BJ (cell line): ENCODE measurements at places on chromosomes 1 and 21.

DNA sequence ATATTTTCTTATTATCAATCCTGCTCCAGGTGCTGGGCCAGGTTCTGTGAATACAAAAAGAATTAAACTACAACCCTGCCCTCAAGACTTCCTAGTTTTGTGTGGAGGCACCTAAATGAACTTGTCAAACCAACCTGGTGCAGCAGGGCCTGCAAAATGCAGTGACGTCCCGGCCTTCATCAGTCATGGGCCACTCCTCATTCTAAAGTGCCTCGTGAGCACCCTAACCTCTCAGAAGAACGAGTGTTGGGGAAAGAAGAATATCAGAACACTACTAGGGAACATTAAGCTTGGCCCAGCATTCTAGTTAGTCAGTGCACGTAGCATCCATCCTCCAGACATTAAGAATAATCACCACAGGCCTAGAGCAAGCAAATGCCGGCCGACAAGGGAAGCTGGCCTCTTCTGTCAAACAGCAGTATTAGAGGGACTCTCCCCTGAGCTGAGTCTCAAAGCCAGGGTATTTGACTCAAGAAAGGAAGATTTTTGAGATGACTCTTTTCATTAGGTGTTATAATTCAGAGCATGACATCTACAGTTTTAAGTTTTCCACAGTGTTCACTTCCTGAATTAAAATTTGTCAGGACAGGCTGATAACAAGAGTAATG is 137.9 kb downstream of the SLC45A1 start:
- no peak for DNase-seq

GRCh38 chr1:48396208-48396607 is 75.8 kb downstream of the SPATA6 start:
- DNase-seq: no peak

- no peak for DNase-seq
Observed at GRCh38 chr21:31846690-31847089, 26.1 kb upstream of the HUNK start.

DNA sequence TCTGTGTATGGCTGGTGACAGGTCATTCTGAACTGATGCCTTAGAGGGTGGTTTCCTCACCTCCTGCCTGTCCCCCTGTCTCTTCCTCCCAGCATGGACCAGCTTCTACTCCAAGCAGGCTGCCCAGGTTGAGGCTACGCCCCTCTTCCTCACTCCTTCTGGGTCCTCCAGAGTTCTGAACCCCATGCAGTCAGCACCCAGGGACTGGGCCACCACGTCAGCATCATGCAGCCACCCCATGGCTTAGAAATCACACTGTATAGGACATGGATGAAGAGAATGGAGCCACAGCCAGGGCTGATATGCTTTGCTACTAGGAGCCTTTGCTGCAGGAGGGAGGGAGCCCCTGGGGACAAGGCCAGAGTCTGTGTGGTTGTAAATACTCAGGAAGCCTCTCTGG is 8.3 kb downstream of the FOXO6 start:
- no peak for DNase-seq

GRCh38 chr1:204791453-204792353 is 79.0 kb upstream of the NFASC start:
- no peak for DNase-seq

GRCh38 chr21:16388911-16389560 is 659.3 kb downstream of the USP25 start:
- DNase-seq: no peak

DNA sequence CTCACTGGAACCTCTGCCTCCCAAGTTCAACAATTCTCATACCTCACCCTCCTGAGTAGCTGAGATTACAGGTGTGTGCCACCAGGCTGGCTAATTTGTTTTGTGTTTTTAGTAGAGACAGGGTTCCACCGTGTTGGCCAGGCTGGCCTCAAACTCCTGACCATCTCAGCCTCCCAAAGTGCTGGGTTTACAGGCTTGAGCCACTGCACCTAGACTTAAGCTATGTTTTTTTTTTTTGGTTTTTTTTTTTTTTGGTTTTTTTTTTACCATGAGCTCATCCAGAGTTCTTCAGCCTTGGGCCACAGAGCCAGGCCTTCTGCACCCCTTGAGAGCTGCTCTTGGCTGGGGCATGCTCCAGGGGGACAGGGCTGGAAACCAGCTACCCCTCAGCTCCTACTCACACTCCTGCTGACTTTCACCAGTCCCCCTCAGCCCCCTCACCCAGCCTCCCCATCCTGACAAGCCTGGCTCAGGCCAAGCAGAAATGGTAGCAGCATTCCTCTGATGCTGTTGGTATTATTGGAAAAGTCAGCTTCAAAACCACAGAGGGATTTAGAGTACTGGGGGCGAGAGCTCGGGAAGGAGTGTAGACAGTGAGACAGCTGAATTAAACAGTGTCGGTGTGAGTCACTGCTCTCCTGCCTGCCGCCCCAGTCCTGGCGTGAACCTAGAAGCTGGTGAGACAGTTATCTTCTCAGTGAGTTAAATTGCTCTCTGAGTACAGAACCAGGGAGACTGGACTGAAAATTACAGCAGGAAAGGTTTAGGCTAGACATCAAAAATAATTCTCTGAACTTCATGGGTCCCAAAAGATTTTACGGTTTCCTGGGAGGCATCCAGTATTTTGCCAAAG is 63.7 kb downstream of the NAV1 start:
- DNase-seq: peak; percentile 78

- no peak for DNase-seq
Observed at GRCh38 chr1:93700532-93701469, 19.2 kb upstream of the BCAR3 start.

DNA sequence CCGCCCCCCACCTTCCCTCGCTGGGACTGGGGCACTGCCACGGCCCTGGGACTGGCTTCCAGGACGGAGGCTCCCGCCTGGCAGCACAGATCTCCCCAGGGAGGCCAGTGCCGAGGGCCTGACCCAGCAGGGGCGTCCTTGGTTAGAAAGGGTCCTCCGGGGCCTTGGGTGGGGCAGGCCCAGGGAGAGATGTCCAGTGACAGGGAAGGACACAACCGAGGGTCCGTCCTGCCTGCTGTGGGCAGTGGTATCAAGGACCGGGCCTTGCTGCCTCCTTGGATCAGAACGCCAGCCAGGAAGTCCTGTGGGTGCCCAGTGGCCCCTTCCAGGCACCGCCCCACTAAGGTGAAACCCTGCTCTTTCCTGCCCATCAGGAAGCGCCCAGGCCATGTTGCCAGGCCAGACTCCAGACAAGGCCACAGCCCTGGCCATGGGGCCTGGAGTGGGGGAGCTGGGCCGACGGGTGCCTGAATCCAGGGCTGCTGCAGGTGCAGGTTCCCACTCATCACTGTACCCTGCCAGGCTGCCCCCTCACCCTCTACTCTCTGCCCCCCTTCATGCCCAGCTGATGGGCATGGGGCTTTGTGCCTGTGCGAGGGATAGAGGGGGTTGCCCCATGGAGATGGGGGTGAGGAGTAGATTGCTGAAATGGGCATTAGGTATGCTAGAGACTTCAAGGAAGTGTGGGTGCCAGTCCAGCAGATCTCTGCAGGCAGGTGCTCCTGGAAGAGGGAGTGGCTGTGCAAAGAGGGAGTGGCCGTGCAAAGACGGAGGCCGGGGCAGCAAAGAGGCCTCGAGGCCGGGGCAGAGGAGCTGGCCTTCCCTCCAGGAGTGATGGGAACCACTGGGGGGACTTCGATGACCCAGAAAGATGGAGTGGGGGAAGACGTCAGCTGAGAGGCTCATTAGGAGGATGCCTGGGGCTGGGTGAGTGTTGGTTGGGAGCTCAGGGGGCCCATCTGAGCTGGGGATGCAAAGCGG is 2.2 kb upstream of the PRKCZ start:
- DNase-seq: no peak

DNA sequence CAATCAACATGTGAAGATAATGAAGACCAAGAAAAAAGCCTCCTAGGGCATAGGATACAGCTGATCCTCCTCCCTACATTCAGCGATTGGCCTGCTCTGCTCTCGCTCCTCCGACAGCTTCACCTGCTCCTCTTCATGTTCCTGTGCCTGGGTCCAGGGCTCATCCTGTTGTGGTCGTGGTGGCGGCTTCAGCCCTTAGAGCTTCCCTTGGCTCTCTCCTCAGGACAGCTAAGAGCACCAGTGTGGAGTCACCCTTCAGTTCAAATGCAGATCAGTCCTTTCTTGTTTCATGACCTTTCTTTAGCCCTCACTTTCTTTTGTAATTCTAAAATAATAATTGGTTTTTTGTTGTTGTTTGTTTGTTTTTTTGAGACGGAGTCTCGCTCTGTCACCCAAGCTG is 18.7 kb downstream of the CNN3 start:
- no peak for DNase-seq

DNA sequence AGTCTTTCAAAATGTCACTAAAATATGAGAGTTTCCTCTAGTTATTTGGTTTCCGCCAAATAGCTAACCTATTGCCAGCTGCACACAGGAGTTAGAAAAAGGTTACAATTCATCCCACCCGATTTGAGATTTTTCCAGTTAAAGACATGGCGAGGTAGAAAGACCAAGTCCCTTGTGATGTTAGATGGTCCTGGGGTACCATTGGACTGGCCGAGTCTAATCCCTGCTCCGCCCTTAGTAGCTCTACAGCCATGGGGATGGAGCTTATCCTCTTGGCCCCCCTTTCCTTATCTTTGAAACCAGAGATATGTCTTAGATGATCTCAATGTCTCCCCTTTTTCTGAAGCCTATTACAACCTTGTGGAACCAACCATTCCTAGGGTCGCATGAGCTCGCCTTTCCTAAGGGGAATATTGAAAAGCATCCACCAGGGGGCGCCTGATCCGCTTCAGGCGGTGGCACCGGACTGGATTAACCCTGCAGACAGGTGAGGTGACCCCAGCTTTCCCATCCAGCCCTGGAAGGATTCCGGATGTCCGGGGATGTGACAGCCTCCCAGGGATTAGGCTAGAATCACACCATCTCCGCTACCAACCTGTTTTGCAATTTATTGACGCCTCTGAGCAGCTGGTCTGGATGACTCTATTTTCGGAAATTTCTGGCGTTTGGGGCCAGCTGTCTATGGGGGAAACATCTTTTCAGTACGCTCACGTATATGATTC is 68.3 kb upstream of the SIM2 start:
- DNase-seq: no peak

- DNase-seq: no peak
Observed at GRCh38 chr1:25811384-25812082, 8.2 kb upstream of the MTFR1L start.
